ENCODE measurements at places on chromosomes 7 and 10.

- no peak for DNase-seq
Observed at GRCh38 chr10:78819361-78820006, 249.3 kb upstream of the ZMIZ1 start.

DNA sequence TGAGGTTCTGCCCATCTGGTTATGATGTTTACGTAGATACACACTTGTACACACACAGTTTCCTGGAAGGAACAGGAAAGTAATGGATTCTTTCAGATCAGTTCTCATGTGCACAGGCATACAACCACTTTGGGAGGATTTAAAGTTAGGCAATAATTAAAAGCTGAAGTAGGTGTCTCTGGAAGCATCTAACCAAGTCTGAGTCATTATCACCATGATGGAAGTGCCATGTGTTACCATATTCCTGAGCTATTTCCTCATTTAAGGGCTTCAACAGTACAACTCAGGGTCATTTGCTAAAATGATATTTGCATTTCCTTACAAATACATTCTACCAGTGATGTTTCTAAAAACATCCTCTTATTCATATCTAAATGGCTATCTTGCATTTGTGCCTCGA, 41.4 kb upstream of the BET1 start:
- DNase-seq: no peak

GRCh38 chr7:70726951-70727378, 405.0 kb upstream of the GALNT17 start:
- no peak for DNase-seq

GRCh38 chr7:116786791-116787443, 75.5 kb upstream of the CAPZA2 start:
- DNase-seq: no peak

GRCh38 chr10:28343252-28343651, 40.4 kb upstream of the MPP7 start:
- DNase-seq: no peak

GRCh38 chr7:69585169-69585568, 13.1 kb upstream of the AUTS2 start:
- no peak for DNase-seq

- DNase-seq: no peak
Observed at GRCh38 chr7:75667938-75668337, 70.8 kb downstream of the HIP1 start.

DNA sequence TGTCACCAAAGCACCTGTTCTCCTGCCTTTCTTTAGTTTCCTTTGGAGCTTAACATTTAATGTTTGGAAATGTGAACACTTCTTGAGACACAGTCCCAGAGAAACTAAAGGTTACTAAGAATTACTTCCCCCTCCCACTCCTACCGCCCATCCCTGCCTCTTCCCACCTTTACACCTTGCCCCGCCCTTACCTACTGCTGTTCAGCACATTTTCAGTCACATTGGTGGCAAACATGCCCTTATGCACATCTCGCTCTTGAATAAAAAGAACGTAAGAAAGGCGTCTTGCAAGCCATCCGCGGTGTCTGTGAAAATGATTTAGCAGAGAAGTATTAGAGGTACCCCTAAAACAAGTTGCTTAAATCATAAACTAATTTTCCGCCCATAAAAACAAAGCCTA, 8.2 kb downstream of the GPAM start:
- DNase-seq: no peak

DNA sequence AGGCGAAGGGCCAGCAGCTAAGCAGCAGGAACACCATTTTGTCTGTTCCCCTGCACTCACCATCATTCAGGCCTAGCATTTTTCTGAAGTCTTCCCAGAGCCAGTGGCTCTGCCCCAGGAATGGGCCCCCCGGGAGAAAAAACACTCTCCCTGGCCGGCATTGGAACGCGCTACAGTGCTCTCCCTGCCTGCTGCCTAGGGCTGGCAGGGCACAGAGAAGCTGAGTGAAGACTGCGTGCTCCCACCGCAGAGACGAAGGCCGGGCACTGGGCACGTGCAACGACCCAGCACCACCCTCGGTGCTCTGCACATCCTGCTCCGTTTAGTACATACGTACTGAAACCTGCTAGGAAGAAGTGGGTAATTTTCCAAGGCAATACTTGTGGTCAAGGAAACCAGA, 34.4 kb downstream of the HSPA12A start:
- DNase-seq: no peak

DNA sequence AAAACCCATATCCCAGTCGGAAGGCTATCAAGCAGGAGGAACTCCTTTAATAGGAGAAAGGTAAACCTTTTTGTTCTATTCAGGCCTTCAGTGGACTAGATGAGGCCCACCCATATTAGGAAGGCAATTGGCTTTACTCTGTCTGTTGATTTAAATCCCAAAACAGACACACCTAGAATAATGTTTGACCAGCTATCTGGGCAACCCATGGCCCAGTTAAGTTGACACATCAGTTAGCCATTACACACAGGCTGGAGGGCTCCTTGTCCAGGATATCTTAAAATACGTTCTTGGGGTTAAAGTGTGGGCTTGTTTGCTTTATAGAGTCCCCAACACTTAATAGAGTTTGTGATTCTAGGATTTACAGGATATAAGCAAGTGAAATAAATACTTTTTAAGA, 339.0 kb upstream of the PRKCQ start:
- no peak for DNase-seq

DNA sequence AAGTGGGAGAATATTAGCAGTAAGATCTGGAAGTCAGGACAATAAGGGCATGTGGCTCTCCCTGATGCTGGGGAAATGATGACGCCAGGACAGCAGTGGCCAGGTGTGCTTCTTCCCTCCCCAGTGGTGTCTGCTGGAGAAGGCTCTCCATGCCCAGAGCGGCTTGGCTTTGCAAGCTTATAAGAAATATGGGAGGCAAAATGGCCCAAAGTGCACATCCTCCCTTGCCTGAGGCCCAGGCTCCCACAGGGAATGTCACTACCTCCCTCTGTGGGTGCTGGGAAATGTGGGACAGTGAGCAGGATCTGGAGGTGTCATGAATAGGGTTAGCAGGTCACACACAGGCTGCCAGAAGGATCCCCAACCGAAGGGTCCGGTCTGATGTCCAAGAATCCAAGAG, 17.1 kb upstream of the ZNF488 start:
- DNase-seq: no peak

GRCh38 chr7:133572843-133573242, 320.0 kb downstream of the EXOC4 start:
- no peak for DNase-seq

GRCh38 chr10:24177636-24178035, 31.3 kb upstream of the KIAA1217 start:
- no peak for DNase-seq

- DNase-seq: no peak
Observed at GRCh38 chr7:134720091-134720935, 59.1 kb upstream of the CALD1 start.

DNA sequence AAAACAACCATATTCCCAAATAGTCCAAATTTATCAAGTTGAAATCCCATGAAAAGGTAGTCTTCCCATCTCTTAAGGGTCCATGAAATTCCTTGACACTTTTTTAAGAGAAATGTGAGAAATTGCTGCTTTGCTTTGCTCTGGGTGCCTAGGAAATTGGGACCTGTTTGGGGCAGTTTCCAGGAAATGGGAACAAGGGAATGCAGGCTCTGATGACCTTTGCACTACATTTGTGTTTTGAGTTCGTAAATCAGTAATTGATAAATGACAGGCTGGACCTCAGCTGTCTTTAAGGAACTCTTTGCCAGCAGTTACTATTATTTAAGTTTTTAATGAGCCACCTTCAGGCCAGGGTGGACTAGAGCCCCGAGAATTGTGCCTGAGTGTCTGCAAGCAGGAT, 203.5 kb downstream of the LRMDA start:
- no peak for DNase-seq

- DNase-seq: no peak
Observed at GRCh38 chr7:5549096-5549763, 125.6 kb upstream of the TNRC18 start.

- peak; percentile 47 for DNase-seq
Observed at GRCh38 chr10:43138021-43138756, at the start of gene CSGALNACT2. Gene CSGALNACT2 (plus strand): TSS chr10:43138445. CDS start chr10:43155150, 16,705 bp downstream.

DNA sequence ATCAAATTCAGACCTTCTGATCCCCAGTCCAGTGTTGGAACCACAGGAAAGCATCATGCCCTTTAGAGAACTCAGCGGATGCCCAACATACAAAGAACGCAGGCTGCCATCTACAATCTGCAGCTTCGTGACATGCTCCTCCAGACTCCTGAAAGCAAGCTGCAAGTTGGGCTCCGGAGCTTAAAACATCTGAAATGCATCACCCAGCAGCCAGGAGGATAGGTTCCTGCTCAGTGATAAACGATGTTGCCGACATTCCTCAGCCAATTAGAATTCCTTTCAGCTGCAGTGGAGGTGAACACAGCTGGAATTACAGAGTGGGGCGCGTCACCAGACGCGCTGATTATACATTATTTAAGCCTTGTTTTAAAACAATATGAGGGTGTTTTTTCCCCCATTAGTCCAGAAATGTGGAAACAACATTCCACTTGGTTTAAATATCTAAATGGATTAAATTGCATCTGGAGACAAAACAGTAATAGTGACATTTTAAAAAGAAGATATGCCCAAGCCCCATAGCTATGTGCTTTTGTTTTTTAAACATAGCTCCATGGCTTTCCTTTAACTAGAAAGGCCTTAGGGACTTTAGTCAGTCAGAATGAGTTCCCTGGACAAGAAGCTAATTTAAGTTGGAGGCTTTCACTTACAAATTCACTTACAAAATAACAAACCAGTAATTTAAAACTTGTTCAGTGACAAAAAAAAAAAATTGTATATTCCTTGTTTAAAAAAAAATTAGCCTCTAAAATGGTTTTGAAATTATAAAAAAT, 6.3 kb downstream of the SMURF1 start:
- no peak for DNase-seq

GRCh38 chr10:49274886-49275285, 24.1 kb upstream of the C10orf71 start:
- DNase-seq: no peak

GRCh38 chr7:3408814-3409595, 108.0 kb downstream of the SDK1 start:
- DNase-seq: no peak

- no peak for DNase-seq
Observed at GRCh38 chr10:69839696-69840345, 38.1 kb downstream of the COL13A1 start.

DNA sequence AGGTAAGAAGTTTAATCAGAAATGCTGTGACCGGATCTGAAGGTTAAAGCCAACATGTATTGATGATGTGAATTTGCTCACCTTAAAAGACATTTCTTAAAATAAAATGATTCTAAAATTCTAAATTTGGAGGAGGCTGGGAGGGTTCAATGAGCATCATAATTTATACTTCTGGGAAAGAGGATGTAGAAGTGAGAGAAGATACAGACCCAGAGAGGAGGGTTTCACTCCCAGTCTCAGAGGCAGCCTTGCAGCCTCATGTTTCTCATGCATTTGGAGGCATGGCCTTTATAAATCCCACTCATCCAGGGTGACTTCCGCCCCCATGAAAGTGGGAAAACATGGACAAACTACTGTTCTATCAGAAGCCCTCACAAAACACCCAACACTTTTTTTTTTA, 305.6 kb upstream of the PITRM1 start:
- no peak for DNase-seq

DNA sequence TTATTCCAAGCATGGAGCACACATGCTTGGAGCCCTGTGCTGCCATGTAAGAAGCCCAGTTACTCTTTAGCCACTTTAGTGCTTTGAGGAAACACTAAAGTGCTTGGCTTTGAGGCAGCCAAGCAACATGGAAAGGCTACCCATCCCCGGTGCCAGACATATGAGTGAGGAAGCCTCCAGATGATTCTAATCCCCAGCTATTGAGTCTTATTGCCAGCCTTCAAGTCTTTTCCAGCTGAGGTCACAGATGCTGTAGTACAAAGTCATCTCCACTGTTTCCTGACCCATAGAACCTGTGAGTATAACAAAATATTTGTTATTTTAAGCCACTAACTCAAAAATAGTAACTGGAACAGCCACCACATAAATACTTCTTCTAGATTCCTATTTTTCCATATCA, 91.4 kb upstream of the CYP26C1 start:
- no peak for DNase-seq

DNA sequence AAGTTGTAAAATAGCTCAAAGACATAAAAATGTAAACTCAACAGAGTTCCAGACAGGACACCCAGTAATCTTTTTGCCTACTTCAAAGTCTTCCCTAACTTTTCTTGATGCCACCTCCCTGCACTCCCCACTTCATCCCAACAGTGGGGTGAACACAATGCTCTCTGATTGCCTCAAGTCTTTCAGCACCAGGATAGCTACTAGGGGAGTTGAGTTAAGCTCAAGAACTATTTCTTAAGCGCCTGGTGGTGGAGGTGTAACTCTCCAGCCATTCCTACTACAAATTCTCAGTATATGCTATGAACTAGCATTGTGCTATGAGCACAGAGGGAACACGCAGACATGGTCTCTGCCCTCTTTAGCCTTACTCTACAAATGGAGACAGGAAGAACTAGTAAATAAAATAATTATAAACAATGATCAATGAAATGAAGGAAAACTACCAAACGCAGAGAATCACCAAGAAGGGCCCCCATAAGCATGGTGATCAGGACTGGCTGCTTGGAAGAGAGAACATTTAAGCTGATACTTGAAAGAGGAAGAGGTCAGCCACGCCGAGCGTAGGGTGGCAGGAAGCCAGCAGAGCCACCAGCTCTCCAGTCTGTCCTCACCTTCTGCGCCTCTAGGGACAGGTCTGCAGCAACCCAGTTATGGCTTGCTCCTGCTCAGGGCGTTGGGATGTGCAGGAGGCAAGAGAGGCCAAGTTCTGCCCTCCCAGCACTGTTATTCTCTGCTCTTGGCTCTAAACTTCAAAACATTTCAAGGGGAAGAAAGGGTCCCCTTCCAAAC, 16.7 kb upstream of the FRA10AC1 start:
- DNase-seq: no peak

GRCh38 chr7:156237614-156238013, 403.0 kb upstream of the RNF32 start:
- DNase-seq: no peak

GRCh38 chr7:3378390-3379150, 77.5 kb downstream of the SDK1 start:
- no peak for DNase-seq

DNA sequence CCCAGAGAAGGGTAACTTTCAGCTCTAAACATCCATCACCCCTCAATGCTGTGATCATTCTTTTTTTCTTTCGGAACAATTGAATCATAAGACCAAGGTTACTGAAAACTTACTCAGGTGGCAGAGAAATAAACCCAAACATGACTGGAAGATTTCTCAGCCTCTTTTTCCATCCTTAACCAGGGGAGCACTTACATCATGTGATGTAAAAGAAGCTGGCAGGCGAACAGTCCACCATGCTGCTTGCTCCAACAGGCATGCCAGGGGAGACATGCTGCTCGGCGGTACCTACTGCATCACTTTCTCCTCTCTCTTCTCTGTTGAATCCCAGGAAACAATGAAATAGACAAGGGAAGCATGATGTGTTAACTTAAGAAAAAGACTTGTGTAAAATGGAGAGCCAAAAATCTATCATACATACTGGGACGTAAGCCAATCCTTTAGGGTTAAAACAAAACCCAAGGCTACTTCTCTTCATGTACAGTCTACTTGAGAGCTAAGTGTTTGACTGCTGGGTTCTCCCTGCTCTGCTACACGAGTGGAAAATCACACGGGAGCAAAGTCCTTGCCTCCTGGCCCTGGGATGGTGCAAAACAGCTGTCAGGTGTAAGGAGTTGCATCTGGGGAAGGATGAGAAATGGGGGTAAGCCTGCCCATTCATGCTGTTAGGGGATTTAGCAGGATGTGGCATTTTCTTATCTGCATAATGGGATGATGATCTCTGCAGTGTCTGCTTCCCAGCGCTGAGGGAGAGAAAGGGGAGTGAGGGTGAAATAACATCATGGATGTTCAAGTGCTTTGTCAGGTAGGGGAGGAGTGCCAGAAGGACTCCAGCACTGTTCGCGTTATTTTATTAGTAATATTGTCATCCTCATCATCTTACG, 64.3 kb upstream of the ZNF438 start:
- no peak for DNase-seq

GRCh38 chr10:14554491-14555205, 220.0 kb downstream of the FAM107B start:
- DNase-seq: no peak
